ENCODE measurements at places on chromosomes 4 and X.

DNA sequence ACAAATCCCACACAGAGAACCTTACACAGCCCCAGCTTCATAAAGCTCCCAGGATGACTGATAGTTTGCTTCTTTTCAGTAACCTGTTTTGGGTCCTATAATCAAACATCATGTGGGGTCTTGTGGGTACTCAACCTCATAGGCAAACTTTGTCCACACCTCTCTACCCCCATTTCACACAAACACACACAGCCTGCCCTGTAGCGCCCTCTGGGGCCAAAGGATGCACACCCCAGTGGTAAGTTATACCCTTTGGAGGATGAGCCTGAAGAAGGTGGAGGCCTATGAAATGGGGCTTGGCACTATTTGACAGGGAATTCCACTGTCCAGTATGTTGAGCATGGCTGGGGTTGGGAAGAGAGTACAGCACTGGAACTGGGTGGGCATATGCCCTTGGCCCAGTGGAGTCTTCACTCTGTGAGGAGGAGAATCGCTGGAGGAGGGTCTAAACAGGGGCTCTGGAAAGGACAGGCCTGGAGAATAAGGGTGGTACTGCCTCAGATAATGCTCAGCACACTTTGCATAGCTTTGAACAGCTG, 30.5 kb upstream of the COL25A1 start:
- DNase-seq = no peak

- DNase-seq = no peak
These were observed 304.7 kb upstream of the TAPT1 start for GRCh38 chr4:16530688-16531635.

DNA sequence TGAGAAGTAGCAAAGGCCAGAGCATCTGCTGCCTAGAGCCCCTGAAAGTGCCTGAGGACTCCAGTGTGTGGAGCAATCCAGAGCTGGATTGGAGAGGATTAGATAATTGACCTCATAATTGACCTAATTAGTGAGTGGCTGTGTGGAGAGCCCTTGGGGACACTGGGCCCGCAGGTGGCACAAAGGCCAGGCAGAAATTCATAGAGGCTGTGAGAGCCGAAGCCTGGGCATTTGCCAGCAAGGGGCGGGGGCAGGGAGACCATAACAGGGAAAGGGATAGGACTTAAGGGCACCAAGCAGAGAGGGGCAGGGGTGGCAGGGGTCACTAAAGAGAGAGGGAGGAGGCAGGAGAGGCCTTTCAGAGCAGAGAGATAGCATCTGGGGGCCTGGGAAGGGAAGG, 45.3 kb downstream of the EFNB1 start:
- no peak for DNase-seq

DNA sequence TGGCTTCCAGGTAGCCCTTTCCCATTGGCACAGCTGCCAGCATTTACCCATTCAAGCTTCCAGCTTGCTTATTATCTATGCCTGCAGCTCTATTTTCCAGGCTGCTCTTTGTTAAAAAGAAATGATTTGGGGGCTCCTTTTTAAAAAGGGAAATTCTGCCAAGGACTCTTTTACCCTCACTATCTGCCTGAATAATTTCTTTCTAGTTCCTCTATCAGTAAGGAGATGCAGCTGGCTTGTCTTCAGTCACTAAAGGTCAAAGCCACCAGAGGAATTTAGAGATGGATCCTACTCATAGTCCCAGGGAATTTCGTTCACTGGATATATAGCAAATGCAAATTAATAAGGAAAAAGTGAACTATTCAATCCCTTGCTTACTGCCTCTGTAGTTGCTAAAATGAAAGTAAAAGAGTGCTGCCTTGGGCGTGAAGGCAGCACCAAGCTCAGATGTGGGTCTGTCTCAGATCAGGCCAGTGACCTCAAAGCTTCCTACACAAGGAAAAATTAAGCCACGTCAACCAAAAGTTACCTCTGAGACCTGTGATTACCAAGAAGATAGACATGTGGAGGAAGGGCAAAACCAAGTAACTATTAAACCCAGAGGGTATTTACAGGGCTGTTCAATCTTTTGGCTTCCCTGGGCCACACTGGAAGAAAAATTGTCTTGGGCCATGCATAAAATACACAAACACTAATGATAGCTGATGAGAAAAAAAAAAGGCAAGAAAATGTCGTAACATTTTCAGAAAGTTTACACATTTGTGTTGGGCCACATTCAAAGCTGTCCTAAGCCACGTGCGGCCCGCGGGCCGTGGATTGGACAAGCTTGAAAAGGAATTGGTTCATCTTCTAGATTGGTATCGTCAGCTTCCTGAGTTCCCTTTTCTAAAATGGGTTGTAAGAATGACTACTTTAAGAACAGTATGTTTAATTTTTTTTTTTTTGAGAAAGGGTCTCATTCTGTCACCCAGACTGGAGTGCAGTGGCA, 5.3 kb downstream of the ARSF start:
- DNase-seq = no peak

DNA sequence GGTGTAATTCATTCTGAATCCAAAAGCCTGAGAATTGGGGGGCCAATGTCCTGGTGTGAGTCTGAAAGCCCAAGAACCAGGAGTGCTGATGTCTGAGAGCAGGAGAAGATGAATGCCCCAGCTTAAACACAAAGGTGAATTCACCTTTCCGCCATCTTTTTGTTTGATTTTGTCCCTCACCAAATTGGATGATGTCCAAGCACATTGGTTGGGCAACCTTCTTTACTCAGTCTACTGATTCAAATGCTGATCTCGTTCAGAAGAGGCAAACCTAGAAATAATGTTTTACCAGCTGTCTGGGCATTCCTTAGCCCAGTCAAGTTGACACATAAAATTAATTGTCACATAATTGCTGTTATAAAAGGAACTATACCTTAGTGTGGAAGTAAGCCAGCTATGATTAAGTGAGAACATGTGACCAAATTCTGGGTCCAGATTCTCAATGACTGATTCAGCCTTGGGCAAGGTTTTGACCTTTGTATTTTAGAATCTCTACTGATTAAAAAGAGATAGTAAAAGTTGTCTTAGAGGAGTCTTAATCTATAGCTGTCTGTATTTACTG, 34.5 kb upstream of the SLC4A4 start:
- no peak for DNase-seq

Measured in activated CD8-positive, alpha-beta memory T cell treated with anti-CD3 and anti-CD28 coated beads for 1 hour (primary cell).